ENCODE measurements at places on chromosomes 11 and 22.

DNA sequence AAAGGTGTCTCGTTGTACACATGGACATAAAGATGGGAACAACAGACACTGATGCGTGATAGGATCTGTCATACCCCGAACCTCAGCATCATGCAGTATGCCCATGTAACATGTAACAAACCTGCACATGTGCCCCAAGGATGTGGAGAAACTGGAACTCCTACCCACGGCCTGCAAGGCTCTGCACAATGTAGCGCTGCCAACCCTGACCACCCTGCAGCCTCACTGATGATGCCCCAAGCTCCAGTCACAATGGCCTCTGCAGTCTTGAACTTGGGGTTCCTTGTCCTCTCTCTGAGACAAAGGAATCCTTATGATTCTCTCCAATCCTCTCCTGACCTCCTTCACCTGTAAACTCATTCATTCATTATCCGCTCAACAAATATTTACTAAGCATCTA, 14.2 kb downstream of the LMO1 start:
- no peak for DNase-seq

DNA sequence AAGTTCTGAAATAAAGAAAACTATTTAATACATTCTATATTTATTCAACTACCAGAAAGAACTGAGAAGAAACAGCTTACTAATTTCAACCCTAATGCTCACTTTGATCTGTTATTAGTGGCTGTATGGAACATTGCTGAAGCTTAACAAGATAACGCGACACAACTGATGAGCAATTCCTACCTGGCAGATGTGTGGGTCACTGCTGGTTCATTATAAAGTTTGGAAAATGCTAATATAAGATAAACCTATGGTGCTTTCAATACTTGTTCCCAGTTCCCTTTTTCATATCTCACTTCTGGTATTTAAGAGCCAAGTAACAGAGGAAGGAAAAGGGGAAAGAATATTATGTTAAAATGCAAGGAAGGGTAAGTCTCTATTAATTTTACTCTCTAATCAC, 10.5 kb downstream of the CTSC start:
- no peak for DNase-seq

DNA sequence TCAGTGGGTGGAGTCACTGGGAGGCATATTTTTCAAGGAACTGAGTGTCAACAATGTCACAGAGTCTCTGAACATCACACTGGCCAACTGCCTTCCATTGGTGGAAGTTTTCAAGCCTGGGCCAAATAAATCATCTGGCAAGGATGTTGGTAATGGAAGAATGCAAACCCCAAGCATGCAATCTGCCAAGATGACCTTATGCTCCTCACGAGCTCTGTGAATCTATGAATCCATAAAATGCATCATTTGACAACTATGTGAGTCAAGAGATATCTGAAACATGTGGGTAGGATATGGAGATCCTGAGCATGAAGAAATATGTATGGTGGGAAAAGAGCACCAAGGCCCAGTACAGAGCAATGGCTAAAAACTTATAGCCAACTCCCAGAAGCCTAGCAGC, 122.2 kb downstream of the PLEKHA7 start:
- DNase-seq: no peak

DNA sequence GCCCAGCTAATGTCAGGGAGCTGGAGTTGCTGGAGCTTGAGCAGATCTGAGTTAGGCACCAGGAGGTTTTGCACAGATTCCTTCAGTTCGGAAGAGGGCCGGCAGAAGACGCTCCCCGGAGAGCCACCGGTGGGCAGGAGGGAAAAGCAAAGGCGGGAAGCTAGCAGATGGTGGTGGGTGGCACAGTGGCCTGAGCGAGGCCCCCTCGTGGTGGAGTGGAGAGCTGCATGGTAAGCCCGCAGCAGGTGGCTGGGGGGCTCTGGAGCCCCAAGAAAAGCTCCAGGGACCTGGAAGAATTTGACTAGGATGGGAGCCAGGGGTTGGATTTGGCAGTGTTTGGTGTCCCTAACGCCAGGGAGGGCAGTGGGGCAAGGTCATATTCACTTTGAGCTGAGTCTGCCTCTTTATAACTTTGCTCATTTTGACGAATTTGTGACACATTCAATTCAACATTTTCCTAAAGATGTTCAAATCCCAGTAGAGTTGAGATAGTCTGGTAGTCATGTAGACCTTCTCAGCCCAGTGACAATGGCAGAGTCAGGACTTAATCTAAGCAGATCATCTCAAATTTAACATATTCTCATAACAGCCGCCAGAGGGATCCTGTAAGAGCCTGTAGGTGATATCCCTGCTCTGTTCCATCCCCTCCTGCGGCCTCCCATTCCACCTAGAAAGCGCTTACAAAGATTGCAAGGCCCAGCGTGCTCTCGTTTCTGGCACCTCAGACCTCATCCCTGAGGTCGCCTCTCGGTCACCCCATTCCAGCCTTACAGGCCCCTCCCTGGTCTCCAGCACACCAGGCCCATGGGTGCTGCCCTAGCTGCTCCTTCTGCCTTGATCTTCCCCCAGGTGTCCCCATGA, 57.9 kb downstream of the TRIM29 start:
- DNase-seq: no peak

DNA sequence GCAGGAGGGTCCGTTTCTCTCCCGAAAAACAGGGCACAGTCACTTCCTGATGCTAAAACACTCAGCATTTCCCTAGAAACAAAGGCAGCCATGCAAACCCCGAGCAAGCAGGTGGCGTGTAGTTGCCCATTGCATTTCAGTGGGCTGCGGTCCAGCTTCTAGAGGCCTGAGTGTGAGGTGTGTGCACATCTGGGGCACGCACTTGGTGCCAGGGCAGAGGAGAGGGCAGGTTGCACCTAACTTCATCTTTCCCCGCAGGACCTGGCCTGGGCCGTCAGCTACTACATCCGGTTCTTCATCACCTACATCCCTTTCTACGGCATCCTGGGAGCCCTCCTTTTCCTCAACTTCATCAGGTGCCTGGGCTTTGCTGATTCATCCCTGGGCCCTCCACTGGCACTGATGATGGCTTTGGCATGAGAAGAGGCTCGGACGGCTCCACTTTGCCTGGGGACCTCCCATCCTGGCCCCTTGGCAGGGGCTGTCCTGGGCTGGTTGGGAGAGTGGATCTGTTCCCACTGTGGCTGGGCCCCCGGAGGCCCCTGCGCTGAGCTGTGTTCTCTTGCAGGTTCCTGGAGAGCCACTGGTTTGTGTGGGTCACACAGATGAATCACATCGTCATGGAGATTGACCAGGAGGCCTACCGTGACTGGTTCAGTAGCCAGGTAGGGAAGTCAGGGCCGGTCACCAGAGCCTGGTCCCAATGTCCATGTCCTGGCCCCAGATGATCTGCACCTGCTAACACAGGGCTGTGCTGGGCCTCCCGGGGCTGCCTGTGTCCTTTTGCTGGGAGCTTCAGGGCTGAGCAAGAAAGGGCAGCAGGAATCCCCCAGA, 28.4 kb downstream of the FADS3 start:
- DNase-seq: no peak

DNA sequence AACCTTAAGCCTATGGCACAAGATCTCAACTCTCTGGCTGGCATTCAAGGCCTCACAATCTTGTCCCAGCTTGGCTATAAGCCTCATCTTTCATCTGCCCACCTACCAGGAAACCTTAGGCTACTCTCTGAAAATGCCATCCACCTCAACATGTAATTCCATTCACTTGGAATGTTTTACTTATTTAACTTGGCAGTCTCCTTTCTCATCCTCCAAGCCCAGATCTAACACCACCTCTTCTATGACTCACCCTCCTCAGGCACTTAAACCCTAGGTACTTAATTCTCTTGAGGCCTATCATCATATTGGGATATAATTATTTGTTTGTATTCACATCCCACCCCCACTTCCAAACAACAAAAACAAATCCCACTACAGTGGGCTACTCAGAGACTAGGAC, 15.0 kb downstream of the POGLUT3 start:
- DNase-seq: no peak

DNA sequence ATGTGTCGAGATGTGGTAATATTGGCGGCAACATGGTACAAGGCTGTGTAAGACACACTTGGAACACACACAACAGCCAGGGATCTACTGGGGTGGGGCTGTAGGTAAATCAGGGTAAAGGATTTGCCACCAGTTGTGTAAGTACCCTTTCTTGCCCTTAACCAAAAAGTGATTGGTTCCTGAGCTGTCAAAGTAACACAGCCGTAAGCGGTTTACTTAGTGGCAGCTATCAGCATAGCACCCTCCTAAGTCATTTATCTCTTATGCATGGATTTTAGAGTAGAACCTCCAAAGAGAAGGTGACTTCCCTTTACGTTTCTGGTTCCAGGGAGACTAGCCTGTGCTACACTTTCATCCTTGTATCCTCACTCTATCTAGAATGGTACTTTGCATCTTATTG, 57.2 kb downstream of the SPECC1L start:
- no peak for DNase-seq

- DNase-seq: no peak
Measured at GRCh38 chr11:79290761-79291160, 150.1 kb downstream of the TENM4 start.

DNA sequence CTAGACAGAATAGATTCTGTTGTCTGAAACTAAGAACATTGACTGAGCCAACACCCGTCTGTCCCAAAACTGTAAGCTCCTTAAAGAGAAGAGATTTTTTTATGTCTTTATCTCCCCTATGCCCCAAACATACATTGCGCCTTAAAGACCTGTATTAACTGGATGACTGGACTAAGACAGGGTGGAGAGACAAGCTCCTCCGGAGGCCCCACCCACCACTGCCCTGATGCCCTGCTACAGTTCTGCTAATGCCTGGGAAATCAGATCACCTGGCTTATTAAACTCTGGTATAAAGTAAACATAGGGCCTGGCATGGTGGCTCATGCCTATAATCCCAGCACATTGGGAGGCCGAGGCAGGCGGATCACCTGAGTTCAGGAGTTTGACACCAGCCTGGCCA, 203.7 kb downstream of the TENM4 start:
- no peak for DNase-seq

- DNase-seq: no peak
Measured at GRCh38 chr11:66593650-66594049, 665 bp downstream of the CCS start.

DNA sequence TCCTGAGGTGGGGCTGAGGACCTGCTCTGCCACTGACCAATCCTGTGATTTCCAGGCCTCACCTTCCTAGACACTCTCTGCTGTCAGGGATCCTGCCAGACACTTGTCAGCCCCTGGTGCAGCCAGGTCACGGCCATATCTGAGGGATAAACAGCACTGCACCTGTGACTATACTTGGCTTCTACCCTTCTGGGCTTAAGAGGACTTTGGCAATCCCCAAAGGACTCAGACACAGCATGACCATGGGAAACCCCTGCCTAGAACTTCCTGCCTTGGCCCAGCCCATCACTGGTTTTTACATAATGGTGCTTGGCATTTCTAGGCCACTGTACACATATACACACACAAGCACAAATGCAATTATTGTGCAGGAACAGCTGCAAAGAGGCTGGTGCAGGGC, 11.6 kb upstream of the OLFML1 start:
- no peak for DNase-seq

GRCh38 chr22:27952091-27952490, 33.0 kb upstream of the PITPNB start:
- no peak for DNase-seq

GRCh38 chr11:69807106-69807815, 12.0 kb downstream of the FGF3 start:
- no peak for DNase-seq

- DNase-seq: no peak
Measured at GRCh38 chr11:60085909-60086308, 2.6 kb upstream of the MS4A2 start.

- DNase-seq: no peak
Measured at GRCh38 chr11:61714316-61714715, 34.1 kb downstream of the DAGLA start.

DNA sequence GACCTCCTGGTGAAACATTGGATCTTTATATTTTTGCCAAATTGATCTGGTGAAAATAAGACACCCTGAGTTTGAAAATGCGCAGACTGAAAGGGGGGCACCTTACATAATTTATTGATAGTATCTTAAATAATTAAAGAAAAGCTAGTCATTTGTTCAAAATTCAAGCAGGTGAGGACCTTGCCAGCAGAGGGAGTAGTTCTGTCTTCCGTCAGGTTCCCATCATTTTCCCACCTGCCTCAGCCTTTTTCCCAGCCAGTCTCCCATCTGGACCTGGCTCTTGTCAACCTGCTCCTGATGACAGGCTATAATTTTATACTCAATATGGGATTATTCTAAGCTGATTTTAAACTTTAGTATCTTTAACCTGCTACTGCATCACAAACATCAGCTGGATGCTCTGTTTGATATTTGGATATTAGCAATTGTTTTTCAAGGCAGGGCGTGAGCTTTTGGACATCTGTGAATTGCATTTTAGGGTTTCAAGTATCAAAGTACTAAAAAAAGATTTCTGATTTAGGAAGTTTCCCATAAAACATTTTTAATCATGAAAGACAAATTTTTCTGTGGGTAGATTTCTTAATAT, 132.0 kb downstream of the ELP4 start:
- DNase-seq: peak; percentile 43

GRCh38 chr11:74257959-74258553, 53.4 kb downstream of the P4HA3 start:
- no peak for DNase-seq

- peak; percentile 50 for DNase-seq
Measured at GRCh38 chr11:112453601-112454577, 193.2 kb upstream of the PLET1 start.

DNA sequence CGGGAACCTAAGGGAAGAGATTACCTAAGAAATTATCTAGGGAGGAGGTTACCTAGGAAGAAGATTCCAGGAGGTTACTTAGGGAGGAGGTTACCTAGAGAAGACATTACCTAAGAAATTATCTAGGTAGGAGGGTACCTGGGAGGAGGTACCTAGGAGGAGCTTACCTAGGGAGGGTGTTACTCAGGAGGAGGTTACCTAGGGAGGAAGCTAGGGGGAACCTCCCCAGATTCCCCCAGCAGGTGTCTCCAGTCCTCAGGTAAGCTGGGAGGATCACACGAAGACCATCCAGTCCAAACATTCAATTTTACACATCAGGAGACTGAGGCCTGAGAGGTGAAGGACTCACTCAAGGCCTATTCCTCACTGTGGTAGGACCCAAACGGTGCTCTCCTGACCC, 482.8 kb downstream of the TBC1D22A start:
- DNase-seq: no peak

DNA sequence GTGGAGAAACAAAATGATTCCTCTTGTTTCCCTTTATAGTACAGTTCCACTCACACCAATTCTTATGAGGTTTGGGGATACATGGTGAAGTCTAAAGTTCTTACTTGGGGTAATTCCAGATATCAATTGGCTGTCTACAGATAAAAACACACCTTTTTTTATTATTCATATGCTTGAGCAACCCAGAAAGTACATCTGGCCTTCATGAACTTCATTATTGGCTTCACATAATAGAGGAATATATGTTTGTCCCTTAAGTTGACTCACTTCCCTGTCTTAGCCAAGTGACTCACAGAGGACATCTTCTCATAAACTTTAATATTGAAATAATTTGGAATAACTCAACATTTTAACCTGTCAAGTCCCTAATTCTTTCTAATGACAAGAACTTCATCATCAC, 36.3 kb upstream of the SOX6 start:
- DNase-seq: no peak

All from iPS DF 6.9 (cell line).